ENCODE measurements at places on chromosomes 7 and 10.
A peak's percentile ranks its signal among the peaks of the same experiment; 100 is the strongest.

GRCh38 chr7:151461942-151462230 lies 21.9 kb upstream of the CRYGN start:
- no peak for DNase-seq

GRCh38 chr7:52249741-52250140 lies 785.7 kb upstream of the POM121L12 start:
- DNase-seq: no peak

DNA sequence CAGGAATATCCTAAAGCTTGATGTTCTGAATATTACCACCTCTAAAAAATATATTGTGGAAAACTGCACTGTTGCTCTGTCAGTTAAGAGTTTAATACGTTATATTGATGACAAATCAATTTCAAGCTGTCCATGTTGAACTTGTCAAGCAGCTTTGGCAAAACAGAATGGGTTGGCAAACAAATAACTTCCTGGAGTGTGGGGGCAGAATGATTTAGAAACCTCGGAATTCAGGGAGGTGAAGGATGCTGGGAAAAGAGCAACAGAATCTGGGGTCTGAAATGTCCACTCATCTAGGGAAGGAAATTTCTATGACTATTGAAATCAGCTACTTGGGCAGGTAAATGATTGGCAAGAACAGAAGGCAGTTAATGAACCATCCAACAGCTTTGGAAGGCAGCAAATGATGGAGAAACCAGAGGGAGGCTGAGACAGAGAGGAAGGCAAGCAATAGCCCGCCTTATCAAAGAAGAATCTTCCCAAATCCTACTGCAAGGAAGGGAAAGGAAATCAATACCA lies 95.1 kb upstream of the PALS2 start:
- peak; percentile 11 for DNase-seq

GRCh38 chr10:133127291-133128125 lies 32.5 kb upstream of the KNDC1 start:
- no peak for DNase-seq

DNA sequence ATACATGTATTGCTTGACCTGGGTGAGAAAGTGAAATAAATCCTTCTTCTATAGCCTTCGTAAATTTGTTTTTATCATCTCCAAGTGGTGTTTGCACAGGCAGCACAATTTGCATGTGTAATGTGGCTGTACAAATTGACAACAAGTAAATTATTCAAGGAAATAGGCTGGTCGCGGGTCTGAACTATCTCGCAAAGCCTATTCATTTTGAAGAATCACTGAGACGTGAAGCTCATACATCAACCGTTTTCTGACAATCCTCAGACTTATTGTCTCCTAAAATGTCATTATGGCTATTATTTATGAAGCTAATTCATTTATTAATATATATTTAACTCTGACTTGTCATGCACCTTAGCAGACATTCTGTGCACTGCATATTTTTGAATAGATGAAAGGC lies 16.2 kb upstream of the FAM204A start:
- no peak for DNase-seq

DNA sequence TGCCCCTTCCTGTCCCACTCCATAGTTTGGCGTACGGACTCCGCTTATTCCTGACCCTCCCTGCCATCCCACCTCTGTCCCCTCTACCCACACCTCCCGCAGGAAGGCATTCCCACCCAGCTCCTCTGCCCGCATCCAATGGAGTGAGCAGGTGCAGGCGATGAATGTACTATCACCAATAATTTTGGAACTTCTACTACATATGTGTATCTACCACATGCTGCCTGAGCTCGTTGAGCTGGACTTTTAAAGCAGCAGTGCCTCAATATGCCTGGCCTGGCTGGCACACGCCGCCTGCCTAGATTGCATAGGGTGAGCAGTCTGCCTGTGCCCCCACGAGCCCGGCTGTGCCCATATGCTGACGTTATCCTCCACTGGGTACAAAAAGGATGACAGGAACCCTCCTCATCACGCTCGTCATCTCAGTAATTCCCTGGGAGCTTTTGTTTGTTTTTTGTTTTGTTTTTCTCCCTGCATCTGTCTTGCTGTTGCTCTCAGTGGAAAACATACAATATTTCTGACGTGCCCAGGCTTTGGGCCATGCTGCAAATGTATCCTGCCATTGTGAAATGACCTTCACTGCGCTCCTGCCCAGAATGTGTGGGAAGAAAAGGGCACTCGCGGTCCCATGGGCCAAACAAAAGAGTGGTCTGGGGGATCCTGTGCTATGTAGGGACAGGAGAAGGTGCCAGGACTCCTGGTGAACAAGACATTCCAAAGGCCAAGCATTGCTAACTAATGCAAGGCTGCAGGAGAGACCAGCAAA lies 302.8 kb downstream of the PTPRN2 start:
- DNase-seq: no peak

- no peak for DNase-seq
Observed at GRCh38 chr7:92621561-92622023, 31.4 kb upstream of the FAM133B start.

DNA sequence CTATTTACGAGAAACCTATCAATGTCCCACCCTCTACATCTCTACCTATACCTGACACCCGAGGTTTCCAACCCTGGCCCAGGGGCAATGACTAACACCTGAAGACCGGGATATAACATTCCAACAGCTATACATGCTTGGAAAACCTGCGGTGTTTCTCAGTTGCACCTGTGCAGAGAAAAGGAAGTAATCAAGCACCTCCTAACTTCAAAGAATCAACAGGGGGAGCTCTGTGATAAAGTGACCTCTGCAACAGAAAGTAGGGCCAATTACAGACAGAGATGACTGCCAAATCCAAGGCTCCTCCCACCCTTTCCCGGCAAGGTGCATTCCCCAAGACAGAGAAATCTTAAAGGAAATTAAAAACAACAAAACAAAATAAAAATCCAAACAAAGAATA lies 41.3 kb downstream of the CCDC6 start:
- no peak for DNase-seq

DNA sequence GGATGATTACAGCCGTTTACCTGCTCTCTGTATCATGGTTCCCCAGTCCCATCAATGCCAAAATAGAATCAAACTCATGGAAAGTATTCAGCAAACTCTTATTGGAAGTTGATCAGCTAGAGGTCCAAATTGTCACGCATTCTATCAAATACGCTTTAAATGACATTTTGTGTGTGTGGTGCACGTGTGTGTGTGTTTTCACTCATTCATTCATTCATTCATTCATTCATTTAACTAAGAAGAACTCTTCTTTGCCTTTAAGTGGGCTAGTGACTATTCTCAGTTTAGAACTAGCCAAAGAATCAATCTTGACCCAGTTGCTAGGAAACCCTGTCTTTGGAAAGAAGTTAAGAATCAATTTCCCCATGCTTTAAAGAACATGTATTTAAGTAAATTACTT lies 102.8 kb downstream of the RTKN2 start:
- no peak for DNase-seq

DNA sequence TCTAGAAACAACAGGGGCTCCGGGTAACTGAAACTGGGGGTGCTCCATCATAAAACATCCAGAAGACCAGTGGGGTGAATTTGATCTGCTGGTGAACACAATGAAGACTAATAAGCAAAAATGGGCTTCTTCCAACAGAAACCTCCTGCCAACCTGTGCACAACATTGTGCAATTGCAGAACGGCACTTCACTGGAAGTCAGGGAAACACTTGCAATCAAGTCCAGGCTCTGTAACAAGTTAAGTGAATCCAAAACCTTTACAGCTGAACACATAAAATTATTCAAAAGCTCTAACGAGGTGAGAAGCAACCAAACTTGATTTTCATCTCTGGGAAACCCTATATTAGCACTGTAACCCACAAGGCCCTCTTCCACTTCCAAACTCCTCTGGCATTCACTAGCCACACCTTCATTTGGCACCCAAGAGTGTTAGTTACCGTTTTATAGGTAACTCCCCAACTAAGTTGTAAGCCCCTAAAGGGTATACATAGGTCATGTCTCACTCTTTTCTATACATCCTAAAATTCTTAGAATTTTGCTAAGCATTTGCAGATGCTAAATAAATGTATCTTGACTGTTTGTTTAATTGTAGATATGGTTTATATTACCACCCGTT lies 22.0 kb downstream of the IMMP2L start:
- no peak for DNase-seq

DNA sequence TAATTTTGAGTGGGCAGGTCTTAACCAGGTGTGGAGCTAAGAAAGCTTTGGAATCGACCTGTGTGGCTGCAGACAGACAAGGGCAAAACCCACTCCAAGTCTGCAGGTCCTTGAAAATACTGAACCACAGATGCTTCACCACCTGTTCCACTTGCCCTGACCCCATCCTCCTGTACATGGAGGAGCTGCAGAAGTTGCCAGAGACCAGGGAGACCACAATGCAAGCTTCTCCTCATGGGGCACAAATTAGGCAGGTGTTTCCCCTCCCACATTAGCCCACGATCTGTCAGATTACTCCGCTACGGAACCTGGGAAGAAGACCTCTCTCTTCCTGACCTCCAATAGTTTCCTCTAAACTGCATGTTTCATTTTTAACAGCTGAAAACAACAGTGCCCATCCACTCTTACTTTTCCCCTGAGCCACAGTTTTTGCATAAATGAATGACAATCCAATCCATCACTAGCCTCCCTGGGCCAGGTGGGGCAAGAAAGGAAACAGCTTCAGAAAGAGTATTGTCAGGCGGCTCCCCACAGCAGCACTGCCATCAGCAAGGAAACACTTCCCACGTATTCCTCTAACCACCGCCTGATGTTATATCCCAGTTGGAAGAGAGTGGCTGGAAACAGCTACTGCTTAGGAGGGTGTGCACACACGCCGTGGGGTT lies 141.6 kb downstream of the PRKAG2 start:
- DNase-seq: no peak

- no peak for DNase-seq
Observed at GRCh38 chr7:118202061-118202460, 18.1 kb downstream of the LSM8 start.

DNA sequence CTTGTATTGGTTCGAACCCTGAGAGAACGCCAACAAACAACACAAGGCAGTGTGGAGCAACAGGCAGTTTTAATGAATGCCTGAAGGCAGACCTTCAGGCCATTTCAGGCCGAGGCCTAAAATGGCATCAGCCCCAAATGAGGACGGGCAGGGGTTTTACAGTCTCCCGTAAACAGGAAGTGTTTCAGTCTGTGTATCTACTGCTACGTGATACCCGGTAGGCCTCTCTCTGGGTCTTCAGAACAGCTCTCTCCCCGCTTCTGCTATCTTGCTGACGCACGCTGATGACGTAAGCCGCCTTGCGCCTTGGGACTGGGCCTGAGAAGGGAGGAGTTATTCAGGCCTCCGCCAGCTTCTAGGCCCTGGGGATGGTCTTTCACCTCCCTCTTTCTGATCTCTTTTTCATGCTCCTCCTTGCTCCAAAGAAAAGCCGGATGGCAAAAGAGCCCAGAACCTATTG lies 67.7 kb downstream of the ST8SIA6 start:
- no peak for DNase-seq

- DNase-seq: no peak
Observed at GRCh38 chr10:103545771-103546281, 52.3 kb downstream of the NEURL1 start.

DNA sequence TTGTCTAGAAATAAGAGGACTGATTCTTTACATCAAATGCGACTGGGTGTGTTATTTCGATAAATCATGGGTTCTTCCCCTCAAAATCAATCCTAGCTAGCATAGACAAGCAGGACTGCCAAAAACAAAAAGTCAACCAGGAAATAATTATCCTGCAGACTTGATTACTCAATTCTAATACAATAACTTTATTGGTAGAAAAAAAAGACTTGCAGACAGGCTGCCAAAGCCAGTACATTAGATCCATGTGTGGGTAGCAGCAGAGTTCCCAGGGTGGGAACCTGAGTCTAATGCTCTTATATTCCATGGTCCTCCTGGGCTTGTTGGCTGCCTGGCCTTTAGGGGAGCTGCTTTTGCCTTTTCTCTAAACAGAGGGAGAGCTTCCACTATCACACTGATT lies 7.8 kb downstream of the AFAP1L2 start:
- DNase-seq: no peak

- no peak for DNase-seq
Observed at GRCh38 chr7:94434042-94434441, 39.3 kb downstream of the COL1A2 start.

GRCh38 chr7:92809397-92809759 lies 27.0 kb downstream of the CDK6 start:
- no peak for DNase-seq

- no peak for DNase-seq
Observed at GRCh38 chr10:119005362-119006043, 24.0 kb upstream of the NANOS1 start.

DNA sequence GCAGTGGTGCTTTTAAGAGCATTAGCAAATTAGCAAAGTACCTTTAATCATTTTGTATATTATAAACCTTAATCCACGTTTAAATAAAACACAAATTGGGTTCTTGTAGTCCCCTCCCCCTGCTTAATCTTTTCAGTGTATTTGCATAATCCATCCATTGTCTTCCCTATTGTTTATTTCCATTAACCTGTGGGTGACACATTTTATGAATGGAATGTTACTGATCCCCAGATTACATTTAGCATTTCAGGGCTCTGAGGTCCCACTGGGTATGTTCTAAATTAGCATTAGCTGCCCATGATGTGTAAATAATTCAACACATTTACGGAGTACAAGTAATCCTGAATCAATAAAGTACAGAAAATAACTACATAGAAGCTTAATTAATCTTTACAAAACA lies 138.4 kb upstream of the FEZF1 start:
- DNase-seq: no peak

DNA sequence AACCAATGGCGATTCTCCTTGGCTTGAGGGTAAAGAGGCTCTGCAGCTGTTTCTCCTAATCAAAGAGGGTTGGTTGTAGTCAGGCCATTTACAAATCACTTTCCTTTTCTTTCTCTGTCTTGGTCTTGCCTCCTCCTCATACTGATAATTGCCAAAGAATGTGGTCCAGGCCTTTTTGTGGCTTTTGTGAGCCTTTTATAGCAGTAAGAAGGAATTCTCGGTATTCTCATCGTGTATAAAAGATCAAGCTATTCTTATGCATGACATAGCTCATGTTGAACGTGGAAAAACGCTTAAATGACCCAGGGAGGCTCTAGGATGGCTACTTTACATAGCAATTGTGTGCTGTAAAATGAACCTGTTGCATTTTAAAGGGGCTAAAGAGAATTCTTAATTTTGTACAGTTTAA lies 62.6 kb downstream of the RBM20 start:
- DNase-seq: no peak

GRCh38 chr7:17915796-17916195 lies 24.5 kb downstream of the SNX13 start:
- DNase-seq: no peak

GRCh38 chr10:32295027-32295426 lies 51.9 kb downstream of the EPC1 start:
- no peak for DNase-seq

- DNase-seq: no peak
Observed at GRCh38 chr7:94414980-94415379, 20.3 kb downstream of the COL1A2 start.

Measured in left kidney (tissue), 8 donors.